ENCODE measurements at places on chromosomes 3 and 15.

DNA sequence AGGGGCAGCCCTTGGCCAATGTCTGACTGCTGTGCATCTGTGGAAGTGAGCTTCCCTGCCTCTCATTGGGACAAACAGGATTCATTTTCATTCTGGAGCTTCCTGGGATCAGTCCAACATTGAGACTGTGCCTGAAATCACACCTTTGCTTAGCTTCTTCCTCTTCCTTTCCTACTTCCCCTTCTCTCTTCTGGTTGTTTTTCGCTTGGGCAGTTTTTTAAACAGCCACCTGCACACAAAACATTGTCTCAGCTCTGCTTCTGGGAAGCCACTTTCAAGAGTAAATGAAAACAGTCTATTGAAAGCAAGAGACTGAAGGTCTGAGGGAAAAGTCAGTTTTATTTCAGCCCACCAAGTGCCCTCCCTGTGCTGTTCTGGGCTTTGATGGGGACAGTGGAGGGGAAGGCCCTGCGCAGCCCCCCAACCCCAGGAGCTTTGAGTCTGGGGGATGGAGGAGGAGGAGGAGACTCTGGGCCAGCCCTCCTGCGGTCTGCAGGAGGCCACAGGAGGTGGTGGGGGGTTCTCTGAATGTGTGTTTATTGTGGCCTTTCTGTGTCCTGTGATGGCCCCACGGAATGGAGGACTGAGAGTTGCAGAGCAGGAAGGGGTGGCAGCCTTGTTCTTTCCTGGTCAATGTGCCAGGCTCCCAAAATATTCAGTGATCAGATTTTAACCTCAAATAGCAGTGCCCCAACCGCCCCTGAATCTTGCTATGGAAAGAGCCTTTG lies 7.8 kb upstream of the ISLR2 start:
- DNase-seq, result no peak

DNA sequence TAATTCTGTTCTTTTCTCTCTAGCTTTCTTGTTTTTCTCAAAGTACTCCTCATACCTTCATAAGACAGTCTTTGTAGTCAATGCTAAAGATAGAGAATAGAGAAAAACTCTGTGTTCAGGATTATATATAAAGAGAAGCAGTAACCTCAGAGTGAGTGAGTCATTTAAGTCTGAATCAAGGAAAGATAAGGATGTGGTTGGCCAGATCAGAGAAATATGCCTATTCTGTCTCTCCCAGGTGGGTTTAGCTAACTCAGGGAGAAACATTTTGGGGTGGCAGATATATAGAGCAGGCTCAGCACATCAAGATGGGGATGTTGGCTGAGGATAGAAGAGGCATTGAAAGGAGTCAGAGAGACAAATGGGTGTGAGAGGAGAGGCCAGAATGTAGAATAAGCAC lies 31.4 kb downstream of the GTF2E1 start:
- DNase-seq, result no peak

GRCh38 chr3:177973241-177973840 lies 562.9 kb upstream of the KCNMB2 start:
- no peak for DNase-seq

- no peak for DNase-seq
Observed at GRCh38 chr3:13891017-13891392, 11.1 kb upstream of the WNT7A start.

- DNase-seq, result no peak
Observed at GRCh38 chr3:195579281-195579680, 4.5 kb downstream of the APOD start.
